ENCODE measurements at places on chromosomes 5 and 9. TPM values are rescaled to one million over a fixed set of nuclear protein-coding genes. Genes with fewer than 3 reads are reported as not detected.

DNA sequence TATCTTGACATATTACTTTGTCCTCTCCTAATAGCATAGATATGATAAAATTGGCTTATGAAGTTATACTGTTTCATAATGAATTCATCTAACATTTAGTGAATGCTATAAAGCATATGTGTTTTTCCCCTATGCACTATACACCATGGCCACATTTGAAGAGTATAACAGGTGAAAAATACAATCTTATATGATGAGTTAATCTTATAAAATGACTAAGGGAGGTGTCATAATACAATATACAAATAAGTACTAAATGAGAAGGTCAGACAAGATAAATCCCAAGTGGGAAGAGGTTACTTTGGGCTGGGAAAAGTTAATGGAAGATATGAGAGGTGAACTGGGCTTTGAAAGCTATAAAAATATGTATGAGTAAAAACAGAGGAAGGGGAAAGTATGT, 174.4 kb downstream of the PCSK1 start:
- DNase-seq: no peak

GRCh38 chr9:28207657-28208056, 634.4 kb upstream of the C9orf72 start:
- DNase-seq: no peak

GRCh38 chr5:181114284-181114843, 16.6 kb downstream of the OR2V1 start:
- no peak for DNase-seq

DNA sequence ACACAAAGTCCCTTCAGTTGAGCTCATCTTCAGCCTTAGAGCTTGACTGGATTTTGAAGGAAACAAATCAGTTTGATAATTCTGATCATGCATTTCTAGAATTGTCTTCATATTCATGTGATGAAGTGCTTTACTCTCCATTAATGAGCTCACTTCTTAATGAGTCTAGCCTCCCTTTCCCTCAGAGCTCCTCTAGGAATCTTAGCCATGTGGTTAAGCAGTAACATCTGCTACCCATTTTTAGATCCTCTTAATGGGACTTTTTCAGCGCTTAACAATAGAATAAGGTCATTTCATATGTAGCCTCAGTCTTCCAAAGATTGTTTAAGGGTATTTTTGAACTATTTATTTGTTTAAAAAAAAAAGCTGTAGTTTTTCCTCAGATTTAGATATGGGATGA, 36.9 kb upstream of the LURAP1L start:
- DNase-seq: no peak

DNA sequence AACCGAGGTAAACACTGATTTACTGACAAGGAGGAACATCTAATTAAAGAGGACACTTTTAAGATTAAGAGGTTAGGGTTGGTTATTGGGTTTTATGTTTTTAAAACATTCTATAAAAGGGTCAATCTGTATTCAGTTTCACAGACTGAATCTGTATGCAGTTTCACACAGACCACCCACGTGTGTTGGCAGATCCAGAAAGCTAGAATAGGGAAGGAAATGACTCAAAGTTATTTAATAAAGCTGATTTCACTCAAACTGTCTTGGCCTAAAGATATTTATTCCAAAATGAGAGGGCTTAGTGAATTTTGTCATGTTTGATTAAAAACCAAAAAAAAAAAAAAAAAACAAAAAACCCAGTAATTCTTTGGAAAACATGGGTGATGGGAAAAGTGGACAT, 140.2 kb downstream of the SLC24A2 start:
- DNase-seq: no peak

DNA sequence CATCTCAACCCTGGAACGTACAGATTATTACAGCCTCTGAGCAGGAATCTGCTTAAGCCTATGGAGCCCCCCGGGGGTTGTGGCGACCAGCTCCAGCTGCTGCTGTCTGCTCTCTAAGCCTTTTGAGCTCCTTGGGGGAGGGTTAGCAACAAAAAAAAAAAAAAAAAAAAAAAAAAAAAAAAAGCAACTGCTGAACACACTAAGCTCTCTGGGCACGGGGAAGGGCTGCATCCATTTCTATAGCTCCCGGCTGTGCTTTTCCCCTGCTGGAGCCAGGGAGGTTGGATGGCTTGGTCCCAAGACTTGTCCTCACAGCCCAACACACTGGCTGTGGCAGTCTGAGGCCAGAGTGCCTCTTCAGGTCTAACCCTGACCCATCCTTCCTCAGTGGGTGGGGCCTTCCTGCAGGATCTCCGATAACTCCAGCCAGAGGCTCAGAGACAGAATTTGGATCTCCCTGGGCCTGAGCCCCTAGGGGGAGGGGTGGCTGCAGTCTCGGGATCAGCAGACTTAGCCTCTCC, 82.1 kb downstream of the FBN2 start:
- DNase-seq: no peak

GRCh38 chr5:89229331-89230070, 346.5 kb upstream of the MEF2C start:
- no peak for DNase-seq

GRCh38 chr5:74070766-74071165, 444.8 kb downstream of the ARHGEF28 start:
- no peak for DNase-seq

- no peak for DNase-seq
These were observed 97.8 kb downstream of the C5orf15 start for GRCh38 chr5:133870661-133871060.

DNA sequence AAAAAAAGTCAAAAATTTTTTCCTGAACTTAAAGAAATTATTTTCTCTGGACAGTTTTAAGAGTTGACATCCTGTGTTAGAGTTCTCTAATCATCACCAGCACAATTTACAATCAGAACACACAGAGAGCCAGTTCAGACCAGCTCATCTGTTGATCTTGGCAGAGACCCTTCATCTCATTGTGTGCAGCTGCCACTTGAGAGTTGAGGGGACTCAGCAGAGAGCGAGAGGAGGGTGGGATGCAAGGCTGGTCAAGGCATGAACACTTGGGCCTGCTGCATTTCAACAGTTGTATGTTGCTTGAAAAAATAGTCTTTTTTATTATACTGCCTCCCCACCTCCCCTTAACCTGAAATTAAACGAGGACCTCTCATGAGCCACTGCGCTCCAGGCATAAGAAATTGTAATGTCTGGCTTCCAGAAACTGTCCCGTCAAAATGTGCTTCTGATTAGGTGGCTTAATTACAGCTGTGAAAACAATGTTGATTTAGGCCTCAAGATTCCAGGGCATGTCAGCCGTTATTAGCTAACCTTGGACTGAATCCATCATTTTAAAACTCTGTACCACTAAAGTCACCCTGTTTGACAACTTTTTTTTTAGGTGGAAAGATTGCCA, 383.6 kb downstream of the CCDC171 start:
- no peak for DNase-seq

DNA sequence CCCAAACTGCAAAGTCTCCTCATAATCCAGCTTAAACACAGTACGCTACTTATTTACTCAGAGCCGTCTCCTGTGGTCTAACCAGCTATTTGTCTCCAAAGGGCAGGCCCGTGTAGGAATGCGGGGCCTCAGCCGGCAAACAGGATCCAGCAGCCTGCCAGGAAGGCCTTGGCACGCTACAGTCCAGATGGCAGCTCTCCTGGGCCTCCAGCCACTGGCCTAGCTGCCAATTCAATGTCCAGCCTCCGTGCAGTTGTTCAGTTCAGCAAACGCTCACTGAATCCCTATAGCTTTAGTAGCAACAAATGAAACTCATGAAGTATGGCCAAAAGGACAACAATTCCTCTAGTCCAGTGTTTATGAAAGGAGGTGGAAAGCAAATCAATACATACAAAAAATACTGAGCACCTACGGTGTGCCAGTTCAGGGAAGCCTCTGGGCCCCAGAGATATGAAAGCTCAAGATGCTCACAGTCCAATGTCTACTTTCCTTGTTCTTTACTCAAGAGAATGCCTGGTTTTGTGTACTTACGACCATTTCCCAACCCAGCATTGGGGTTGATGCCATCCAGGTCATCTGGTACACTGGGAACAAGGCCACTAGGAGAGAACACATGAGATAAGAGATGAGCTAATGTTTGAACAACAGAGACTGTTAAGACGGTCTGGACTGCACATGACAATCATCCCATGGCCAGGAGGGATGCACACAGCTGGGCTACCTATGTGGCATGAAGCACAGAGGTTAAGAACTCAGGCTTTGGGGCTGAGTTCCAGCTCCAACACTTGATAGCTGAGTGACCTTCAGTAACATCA, 8.3 kb downstream of the CDK5RAP2 start:
- no peak for DNase-seq

GRCh38 chr5:80090884-80091166, 55.7 kb downstream of the THBS4 start:
- no peak for DNase-seq

- no peak for DNase-seq
These were observed 290.8 kb downstream of the MED10 start for GRCh38 chr5:6087576-6087975.

DNA sequence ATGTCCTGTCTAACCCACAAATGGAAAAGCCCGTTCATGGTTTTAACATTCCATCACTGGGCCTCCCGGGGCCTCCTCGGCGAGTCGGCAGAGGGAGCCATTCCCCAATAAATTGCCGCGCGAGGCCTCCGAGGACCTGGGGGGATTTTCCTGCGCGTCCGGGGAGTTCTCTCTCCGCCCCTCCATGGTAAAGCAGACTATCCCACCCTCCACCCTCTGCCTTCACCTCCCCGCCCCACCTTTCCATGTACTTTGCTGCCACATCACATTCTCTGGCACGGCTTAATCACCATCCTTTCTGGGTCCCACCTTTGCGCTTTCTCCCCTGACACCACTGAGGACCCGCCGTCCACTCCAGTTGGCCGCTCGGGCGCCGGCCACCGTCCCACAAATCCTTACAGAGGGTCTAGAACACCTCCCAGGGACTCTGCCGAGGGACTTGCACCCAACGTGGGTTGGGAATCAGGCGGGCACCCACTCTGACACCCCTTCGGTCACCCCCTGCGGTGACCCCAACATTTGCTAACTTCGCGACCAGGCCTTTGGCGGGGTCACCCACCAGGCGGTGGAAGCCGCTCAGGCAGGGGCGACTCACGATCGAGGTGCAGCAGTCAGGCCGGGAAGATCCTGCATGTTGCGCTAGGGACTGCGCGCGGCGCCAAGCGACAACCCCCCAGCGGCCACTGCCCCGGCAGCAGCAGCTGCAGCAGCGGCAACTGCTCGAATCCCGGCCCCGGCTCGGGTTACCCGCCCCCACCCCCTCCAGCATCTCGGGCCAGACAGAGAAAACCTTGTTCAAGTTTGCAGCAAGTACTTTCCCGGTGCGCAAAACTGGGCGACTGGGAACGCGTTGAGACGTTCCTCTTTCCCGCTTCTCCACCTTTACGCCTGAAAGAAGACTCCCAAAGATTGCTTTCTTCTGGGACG, at the start of gene MEGF10:
Gene MEGF10 (plus strand): TSS at position 778 of the 927 bp plus-strand sequence. CDS start 40,513 bp downstream, outside the sequence.
- no peak for DNase-seq

The FAM153A gene
- total RNA-seq: 16.3 TPM

The GOLPH3 gene
- total RNA-seq: 80.1 TPM

The PCDHGB2 gene
- total RNA-seq: 0.91 TPM

The CCDC192 gene
- total RNA-seq: not detected

The PCDHA3 gene
- not detected for total RNA-seq

The PCDH12 gene
- total RNA-seq: 1.3 TPM

The SLC4A9 gene
- total RNA-seq: not detected

The LCN1 gene
- not detected for total RNA-seq

The CRHBP gene
- total RNA-seq: not detected

The SH3TC2 gene
- total RNA-seq: not detected

The COL5A1 gene
- total RNA-seq: 0.11 TPM

Data from activated T-helper 2 cell treated with anti-CD3 and anti-CD28 coated beads, Interferon-gamma antibody, Interleukin-2, Interleukin-4, amounts not matched to agents 10 μg/mL and 5 μg/mL and 100 μg/mL, durations not matched to agents 14 hours and 24 hours and 36 hours (primary cell).